ENCODE measurements at places on chromosomes 7 and 10.

GRCh38 chr7:138581065-138581464 lies 120.1 kb downstream of the SVOPL start:
- no peak for DNase-seq

- peak; percentile 59 for DNase-seq
Observed at GRCh38 chr10:1240341-1240775, 184.2 kb downstream of the WDR37 start.

GRCh38 chr10:74753442-74754211 lies 72.8 kb upstream of the KAT6B start:
- DNase-seq, result no peak

GRCh38 chr7:108244110-108244509 lies 113.9 kb upstream of the LAMB4 start:
- no peak for DNase-seq

DNA sequence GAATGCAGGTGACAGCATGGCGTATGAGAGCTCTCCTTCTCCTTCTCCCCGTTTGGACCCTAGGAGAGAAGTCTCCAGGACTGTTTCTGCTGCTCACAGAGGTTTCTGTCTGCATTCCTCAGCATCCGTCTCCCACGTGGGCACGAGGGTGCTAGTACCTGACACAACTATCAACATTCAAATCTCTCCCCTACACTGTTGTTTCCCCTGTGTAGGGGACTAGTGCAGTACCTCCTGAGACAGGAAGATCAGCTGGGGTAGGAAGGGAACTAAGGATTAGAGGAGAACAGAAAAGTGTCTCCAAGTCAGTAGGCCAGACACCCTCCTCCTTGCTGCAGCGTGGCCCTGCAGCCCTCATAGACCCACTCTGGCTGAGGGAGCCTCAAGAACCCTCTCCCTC lies 29.0 kb downstream of the STOX1 start:
- DNase-seq, result no peak

GRCh38 chr10:48456361-48456804 lies 148.5 kb downstream of the ARHGAP22 start:
- DNase-seq, result no peak

DNA sequence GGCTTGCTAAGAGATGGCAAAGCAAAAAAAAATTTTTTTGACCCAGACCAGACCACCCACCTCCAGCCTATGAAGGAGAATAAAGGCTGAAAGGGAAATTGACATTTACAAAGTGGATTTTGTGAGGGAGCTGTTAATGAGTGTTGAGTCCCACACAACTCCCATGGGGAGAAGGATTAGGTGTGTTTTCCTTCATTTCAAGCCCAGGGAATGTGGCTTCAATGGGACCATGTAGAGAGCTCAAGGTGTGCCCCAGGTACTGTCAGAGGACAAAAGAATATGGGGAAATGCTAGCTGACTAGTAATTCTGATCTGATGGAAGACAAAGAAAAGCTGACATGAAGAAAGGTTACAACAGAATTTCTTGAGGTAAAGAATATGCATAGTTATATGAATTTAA lies 48.8 kb upstream of the COL1A2 start:
- no peak for DNase-seq

- no peak for DNase-seq
Observed at GRCh38 chr7:151520419-151521261, 945 bp upstream of the RHEB start.

- DNase-seq, result no peak
Observed at GRCh38 chr10:27626890-27627289, 118.7 kb downstream of the MKX start.

GRCh38 chr10:103661198-103661950 lies 167.9 kb downstream of the NEURL1 start:
- peak; percentile 91 for DNase-seq

DNA sequence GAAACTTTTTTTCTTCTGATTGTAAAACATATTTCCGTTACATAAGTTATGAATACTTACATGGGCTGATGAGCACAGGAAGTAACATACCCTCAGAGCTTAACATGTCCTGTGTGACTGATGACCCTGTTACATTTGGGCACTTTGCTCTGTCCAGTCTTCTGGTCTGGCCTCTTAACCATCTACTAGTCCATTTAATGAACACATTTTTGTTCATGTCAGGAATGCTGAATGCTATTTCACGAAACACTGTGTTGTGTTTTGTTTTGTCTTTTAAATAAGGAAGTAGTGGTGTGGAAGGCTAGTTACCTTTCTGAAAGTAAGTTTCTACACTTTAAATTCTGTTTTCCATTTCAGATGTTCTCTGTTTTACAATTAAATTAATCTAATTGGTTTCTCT lies 77.7 kb downstream of the RBM33 start:
- no peak for DNase-seq

GRCh38 chr7:158473221-158473620 lies 114.4 kb downstream of the PTPRN2 start:
- DNase-seq, result no peak

DNA sequence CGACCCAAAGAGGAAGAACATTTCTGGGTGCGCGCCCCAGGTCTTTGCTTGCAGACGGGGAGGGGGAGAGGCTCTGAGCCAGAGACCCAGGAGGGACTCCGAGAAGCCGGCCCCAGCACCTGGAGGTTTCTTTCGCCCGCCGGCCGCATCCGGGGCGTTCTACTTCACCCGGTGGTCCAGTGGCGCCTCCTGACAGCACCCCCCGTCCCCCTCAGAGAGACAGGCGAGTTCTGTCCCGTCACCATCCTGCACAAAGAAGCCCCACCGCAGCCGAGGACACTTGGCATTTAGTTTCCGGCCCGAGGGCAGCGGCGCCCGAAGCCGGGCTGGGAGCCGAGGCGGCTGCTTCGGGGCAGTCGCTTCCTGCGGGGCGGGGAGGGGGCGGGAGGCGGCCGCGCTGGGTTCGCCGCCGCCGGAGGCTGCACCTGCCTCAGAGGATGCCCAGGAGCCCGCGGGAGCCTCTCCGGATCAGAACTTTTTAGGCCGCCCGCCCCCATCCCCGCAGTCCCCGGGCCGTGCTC lies at the start of gene TMEM178B:
TMEM178B (plus strand) TSS at position 424 of the 521 bp plus-strand sequence.
- DNase-seq, result peak; percentile 2

DNA sequence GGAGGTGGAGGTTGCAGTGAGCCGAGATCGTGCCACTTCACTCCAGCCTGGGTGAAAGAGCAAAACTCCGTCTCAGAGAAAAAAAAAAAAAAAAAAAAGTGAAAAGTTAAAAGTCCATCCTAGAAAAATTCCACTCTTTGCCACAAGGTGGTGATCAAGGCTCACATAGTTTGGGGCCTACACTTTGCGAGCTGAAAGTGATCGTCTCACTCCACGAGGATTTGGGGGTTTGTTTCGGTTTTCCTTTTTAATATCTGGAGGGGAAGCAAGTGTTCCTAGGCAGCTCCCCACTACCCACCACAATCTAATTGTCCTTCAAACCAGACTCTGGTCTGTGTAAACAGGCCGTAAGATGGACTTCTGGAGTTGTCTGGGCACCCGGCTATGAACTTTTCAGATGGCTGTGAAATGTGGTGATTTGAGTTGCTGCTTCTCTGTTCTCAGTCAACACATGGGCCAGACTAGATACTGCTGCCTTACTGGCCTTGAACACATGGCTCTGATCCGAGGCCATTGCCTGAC lies 27.1 kb downstream of the PRLHR start:
- DNase-seq, result peak; percentile 76

GRCh38 chr7:11655163-11655562 lies 176.8 kb downstream of the THSD7A start:
- no peak for DNase-seq

- DNase-seq, result no peak
Observed at GRCh38 chr7:98137134-98137825, 30.6 kb downstream of the LMTK2 start.

- no peak for DNase-seq
Observed at GRCh38 chr10:16867990-16868389, 50.8 kb upstream of the RSU1 start.

DNA sequence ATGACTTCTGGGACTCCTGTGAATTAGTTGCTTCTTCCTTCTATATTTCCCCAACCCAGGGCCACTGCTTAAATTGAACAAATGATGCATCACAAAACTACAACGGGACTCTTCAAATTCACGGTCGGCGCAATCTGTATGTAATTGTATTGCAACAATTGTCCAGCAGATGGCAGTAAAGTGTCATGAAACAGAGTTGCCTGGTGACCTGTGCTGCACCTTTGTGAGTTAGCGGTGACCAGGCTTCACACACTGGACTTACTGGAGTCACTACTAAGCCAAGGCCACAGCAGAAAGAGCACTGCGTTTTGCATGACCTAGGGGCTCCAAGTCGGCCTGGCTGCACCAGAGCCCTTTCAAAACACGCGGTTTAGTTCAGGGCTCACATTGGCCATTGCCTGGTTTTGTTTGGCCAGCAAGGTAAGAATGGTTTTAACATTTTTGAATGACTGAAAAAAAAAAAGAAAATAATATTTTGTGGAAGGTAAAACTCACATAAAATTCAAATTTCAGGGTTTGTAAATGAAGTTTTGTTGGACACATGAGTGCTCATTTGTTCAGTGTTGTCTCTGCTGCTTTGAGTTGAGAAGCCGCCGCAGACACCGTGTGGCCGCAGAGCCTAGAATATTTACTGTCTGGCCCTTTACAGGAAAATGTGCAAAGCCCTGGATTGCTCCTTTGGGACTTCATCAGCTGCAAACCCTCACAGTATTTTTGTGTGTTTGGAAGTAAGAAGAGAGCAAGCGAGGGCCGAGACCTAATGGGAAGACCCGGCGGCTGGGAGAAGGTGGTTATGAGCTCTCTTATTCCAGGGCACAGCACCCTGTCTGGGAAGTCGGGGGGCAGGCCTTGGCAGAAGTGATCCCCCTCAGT lies 23.2 kb upstream of the ZNF32 start:
- peak; percentile 56 for DNase-seq

- DNase-seq, result peak; percentile 47
Observed at GRCh38 chr7:105353752-105354328, 34.9 kb downstream of the SRPK2 start.

GRCh38 chr10:27716521-27716920 lies 29.1 kb downstream of the MKX start:
- no peak for DNase-seq

GRCh38 chr7:116433246-116433645 lies 66.3 kb upstream of the CAV2 start:
- DNase-seq, result no peak

GRCh38 chr7:47979832-47980181 lies 392 bp upstream of the HUS1 start:
- DNase-seq, result no peak

GRCh38 chr10:89566095-89566950 lies 30.9 kb upstream of the SLC16A12 start:
- DNase-seq, result no peak

GRCh38 chr7:16818732-16819131 lies 13.9 kb upstream of the AGR2 start:
- DNase-seq, result no peak

DNA sequence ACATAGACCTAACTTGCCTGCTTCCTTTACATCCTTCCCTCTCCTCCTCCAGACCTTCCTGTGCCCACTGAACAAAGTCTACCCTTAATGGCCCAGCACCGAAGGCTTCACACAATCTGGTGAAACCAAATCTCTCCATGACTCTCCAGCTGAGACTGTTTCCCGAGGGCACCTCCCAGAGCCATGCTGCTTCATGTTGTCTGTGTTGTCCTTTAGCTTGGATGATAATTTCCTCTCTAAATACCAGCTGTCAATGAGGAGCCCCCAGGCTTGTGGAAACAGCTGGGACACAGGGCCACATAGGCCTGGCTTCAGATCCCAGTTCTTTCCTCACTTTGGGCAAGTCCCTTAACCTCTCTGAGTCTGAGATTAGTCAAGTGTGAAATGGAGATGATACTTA lies 54.3 kb downstream of the DLD start:
- no peak for DNase-seq

- DNase-seq, result peak; percentile 97
Observed at GRCh38 chr10:127527891-127528290, 21.2 kb upstream of the NPS start.

GRCh38 chr10:80741278-80741677 lies 203.6 kb downstream of the SH2D4B start:
- no peak for DNase-seq

- DNase-seq, result no peak
Observed at GRCh38 chr7:157984423-157985163, 603.0 kb downstream of the PTPRN2 start.

Data from A673 (cell line).